ENCODE measurements at places on chromosomes 11 and 22.
A peak's percentile ranks its signal among the peaks of the same experiment; 100 is the strongest.

GRCh38 chr11:17691550-17691949, 27.8 kb upstream of the MYOD1 start:
- no peak for DNase-seq

DNA sequence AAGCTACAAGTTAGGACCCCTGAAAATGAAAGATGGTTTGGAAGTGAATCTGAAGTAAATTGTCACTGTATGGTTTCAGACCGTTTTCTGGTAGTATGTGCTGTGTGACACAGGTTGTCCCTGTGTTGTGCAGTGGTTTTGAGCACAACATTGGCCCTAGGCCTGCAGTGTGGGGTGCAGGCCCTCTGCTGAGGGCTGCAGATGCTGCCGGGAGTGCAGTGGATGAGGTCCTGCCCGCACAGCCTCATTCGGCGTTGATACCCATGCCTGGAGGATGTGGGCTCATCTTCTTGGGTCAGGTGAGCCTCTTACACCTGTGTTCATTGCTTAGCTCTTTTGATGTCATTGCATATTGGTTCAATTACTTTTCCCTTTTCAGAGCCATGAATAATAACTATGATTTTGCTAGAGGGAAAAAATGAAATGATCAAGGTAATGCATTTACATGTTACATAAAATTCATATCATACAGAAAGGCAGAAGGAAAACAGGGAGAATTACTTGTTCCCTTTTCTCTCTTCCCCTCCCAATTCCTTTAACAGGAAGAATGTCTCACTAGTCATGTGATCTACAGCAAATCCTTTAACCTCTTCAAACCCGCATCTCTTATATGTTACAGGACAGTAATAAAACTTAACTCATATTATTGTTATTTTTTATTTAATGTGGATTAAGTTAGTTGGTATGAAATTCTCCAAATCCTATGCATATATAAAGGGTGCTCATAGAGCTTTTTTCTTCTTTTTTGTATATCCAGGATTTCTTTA, 48.7 kb downstream of the PTPRJ start:
- DNase-seq: no peak

- no peak for DNase-seq
Measured at GRCh38 chr22:43412808-43413795, 1.3 kb downstream of the MPPED1 start.

- DNase-seq: no peak
Measured at GRCh38 chr11:19072464-19072863, 11.9 kb upstream of the MRGPRX2 start.

GRCh38 chr11:7060868-7061267, 27.9 kb upstream of the RBMXL2 start:
- no peak for DNase-seq

GRCh38 chr11:128422576-128423370, 164.6 kb downstream of the ETS1 start:
- DNase-seq: no peak

DNA sequence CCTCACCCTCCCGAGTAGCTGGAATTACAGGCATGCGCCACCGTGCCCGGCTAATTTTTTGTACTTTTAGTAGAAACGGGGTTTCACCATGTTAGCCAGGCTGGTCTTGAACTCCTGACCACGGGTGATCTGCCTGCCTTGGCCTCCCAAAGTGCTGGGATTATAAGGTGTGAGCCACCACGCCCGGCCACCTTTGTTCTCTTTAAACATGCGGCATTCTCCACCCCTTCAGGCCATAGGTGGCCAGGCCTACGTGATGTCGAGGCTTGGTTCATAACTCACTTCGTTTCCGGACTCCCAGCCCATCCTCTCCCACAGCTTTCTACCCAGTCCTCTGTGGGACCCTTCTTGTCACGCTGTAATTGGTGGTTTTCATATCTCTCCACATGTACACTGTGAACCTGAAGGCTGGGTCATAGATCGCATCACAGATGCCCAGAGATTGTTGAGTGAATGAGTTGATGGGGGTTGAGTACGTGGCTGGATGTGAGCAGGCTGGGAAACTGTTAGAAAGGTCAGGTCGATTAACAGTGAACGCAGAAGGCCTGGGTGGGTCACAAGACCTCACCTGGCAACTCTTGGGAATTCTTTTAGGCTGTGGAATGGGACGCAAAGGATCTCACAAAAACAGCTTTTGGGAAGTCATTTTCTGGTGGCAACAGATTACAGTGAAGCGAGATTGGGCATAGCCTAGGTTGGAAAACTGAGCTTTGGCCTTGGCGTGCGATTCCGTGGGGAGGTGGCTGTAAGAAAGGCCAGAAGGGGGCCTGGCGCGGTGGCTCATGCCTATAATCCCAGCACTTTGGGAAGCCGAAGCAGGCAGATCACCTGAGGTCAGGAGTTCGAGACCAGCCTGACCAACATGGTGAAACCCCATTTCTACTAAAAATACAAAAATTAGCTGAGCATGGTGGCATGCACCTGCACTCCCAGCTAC, 44.5 kb downstream of the ST14 start:
- DNase-seq: no peak

DNA sequence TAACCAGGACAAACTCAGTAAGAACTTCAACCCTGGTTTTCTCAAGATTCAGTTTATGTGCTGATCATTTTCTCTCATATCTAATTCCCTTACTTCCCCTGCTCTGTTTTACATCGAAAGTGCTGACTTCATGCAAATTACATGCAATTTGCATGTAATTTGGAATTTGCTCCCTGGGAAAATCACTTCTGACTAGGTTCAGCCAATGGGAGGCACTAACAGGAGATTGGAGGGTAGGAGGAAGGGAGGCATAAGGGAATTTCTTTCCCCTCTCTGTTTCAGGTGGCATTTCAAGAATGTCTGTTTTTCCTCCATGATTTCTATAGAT, 363.3 kb upstream of the CCDC90B start:
- no peak for DNase-seq

GRCh38 chr11:35185696-35186095, 46.7 kb downstream of the CD44 start:
- no peak for DNase-seq

DNA sequence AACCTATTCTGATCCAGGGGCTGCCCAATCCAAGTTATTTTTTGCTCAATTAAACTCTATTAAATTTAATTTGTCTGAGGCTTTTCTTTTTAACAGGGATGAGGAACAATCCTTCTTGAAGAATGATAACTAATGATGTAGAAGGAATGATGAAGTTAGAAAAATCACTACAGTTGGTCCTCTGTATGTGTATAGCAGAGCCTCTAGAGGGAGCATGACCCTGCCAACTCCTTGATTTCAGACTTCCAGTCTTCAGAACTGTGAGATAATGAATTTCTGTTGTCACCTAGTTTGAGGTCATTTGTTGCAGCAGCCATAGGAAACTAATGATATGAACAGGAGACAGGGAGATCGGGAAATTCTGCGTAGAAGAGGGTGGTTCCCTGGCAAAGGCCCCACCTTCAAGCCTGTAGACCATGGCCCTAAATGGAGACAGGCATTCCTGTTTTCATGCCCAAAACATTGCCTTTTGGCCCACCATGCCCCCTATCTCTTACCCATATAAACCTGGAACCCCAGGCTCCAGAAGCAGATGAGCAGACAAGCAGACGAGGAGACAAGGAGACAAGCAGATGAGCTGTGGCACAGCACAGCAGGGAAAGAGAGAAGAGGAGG, 7.7 kb upstream of the QSER1 start:
- no peak for DNase-seq

GRCh38 chr11:76984743-76985142, 49.5 kb upstream of the B3GNT6 start:
- DNase-seq: no peak

- DNase-seq: no peak
Measured at GRCh38 chr11:102573851-102574250, 43.3 kb upstream of the MMP7 start.

DNA sequence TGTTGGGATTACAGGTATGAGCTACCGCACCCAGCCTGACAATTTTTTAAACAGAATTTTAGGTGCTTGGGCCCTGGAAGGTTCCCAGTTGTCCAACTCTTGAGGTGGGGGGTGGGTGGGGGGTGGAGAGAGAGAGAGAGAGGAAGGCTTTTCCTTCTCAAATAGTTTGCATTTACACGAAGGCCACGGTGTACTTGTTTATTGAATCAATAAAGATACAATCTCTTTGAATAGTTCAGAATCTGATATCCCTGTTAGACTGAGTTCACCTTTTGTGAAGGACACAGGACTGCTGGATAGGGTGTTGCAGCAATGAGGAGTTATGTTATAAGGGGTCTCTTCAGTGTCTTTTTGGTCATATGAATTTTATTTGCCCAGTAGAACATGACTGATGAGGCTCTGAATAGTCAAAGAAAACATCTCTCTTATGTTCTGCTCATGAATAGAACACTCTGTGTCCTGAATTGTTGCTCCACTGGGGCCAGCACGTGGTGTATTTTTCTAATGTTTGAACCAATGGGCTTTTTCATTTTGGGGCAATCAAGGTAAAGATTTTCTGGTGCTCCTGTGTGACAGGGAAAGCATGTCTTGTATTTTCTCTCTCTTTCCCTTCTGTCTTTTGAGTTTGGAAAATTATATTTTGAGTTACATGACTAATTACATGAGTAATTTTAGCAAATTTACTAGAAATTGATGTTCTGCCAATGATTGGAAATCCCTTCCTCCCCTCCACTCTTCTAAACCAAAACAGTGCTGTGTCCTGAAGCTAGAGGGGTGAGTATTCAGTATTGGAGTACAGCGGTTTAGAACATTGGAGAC, 61.7 kb downstream of the PTPRJ start:
- DNase-seq: no peak

DNA sequence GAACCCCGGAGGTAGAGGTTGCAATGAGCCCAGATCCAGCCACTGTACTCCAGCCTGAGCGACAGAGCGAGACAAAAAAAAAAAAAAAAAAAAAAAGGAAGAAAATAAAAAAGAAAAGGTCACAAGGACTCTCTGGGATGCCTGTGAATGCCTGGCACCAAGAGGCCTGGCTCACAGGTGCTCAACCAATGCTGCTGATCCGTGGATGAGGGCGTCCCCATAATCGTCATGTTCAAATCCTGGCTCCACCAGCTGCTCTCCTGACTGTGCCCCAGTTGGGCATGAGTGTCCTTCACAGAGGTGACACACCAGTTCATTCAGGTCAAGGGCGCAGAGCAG, 645 bp upstream of the GAS2L1 start:
- DNase-seq: no peak

GRCh38 chr11:82826526-82826925, 73.7 kb downstream of the PRCP start:
- no peak for DNase-seq

DNA sequence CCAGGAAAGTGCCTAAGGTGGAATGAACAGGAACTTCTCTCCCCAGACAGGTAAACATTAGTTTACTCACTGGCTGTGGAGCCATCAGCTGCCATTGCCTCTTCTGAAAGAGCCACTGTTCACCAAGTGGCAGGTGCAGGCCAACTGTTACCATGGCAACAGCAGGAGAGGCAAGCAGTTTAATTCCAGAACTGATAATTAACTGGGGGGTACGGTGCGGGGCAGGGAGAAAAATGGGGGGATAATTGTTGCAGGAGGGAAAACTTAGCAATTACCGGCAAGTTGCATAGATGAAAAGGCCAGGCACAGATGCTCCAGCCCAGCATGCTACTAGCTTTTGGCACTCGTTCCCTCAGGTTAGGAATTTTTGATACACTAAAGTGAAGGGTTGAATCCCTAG, 85.1 kb downstream of the TRIM44 start:
- peak; percentile 25 for DNase-seq

- no peak for DNase-seq
Measured at GRCh38 chr11:126585388-126585773, 229.9 kb downstream of the ST3GAL4 start.

GRCh38 chr22:45942787-45943493, 34.0 kb downstream of the WNT7B start:
- DNase-seq: no peak

DNA sequence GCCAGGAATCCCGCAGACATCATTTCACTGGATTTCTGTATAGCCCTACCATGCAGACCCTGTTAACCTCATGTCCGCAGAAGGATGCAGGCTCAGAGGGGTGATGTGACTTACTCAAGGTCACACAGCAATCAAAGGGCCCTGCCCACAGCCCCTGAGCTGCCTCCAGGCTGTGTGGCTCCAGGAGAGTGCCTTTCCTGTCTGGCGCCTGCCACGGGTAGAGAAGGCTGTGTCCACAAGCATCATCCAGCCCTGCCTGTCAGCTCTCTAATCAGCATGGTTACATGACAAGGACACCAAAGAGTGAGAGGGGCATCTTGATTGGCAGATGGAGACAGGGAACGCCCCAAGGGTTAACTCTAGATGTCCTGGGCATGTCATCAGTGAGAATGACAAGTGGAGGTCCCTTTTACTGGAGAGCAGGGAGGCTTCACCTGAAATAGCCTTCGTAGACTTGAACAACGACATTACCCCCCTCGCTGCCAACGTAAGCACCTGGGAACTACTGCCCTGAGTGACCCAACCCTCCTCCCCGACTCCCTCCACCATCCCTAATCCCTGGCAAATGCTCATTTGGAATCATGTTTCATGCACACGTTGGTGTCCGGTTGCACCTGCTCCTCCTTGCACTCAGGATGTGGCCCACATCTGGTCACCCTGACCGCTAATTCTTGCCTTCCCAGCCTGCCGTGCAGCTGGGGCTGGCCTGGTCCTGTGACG, 6.9 kb downstream of the FGF19 start:
- DNase-seq: peak; percentile 91

GRCh38 chr11:71131861-71132260, 120.5 kb downstream of the SHANK2 start:
- DNase-seq: no peak

- no peak for DNase-seq
Measured at GRCh38 chr11:132987936-132988335, 544.4 kb downstream of the OPCML start.

GRCh38 chr11:78391424-78391823, 26.2 kb downstream of the GAB2 start:
- DNase-seq: no peak

DNA sequence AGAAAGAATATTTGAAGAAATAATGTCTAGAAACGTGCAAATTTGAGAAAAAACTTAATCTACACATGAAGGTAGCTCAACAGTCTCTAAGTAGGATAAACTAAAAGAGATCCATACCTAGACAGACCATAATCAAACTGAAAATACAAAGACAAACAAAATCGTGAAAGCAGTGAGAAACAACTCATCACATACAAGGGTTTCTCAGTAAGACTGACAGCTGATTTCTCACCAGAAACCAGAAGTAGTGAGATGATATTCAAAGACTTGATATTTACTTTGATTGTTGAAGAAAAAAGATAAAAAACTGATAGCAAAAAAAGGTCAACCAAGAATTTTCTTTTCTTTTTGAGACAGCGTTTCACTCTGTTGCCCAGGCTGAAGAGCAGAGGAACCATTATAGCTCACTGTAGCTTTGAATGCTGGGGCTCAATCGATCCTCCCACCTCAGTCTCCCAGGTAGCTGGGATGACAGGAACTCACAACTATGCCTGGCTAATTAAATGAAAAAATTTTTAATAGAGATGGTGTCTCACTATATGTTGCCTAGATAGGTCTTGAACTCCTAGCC, 17.4 kb downstream of the NPAT start:
- DNase-seq: no peak

GRCh38 chr11:30938810-30939209, 352.7 kb upstream of the MPPED2 start:
- DNase-seq: no peak

DNA sequence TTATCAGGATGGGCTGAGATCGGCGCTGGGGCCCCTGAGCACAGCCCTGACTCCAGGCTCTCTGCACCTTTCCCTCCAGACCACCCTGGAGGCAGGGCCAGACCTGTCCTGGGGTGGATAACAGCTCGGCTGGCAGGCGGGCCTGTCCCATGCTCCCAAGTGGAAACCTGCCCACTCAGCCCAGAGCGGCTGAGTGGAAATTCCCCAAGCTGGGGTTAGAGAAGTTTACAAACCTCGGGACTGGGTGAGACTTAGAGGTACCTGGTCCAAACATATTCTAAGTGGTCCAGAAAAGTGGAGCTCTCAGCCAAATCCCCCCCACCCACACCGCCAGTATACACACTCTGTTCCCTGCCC, 4.8 kb upstream of the FXYD2 start:
- DNase-seq: no peak
